T-helper 22 cell (primary cell): ENCODE measurements at places on chromosomes 13 and 19.

DNA sequence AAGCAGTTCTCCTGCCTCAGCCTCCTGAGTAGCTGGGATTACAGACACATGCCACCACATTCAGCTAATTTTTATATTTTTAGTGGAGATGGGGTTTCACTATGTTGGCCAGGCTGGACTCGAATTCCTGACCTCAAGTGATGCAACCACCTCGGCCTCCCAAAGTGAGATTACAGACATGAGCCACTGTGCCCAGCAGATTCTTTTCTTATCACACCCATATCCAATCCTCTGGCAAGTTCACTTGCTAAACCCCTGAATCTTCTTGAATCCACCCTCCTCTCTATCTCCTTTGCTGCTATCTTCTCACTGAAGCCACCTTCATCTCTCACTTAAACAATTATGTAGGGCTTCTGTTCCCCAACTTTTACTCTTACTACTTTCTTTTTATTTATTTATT is 17.5 kb downstream of the TMEM143 start:
- no peak for DNase-seq

GRCh38 chr13:73372666-73373627 is 314.1 kb downstream of the KLF5 start:
- DNase-seq = no peak

GRCh38 chr13:32639502-32640105 is 53.4 kb downstream of the PDS5B start:
- peak; percentile 16 for DNase-seq

DNA sequence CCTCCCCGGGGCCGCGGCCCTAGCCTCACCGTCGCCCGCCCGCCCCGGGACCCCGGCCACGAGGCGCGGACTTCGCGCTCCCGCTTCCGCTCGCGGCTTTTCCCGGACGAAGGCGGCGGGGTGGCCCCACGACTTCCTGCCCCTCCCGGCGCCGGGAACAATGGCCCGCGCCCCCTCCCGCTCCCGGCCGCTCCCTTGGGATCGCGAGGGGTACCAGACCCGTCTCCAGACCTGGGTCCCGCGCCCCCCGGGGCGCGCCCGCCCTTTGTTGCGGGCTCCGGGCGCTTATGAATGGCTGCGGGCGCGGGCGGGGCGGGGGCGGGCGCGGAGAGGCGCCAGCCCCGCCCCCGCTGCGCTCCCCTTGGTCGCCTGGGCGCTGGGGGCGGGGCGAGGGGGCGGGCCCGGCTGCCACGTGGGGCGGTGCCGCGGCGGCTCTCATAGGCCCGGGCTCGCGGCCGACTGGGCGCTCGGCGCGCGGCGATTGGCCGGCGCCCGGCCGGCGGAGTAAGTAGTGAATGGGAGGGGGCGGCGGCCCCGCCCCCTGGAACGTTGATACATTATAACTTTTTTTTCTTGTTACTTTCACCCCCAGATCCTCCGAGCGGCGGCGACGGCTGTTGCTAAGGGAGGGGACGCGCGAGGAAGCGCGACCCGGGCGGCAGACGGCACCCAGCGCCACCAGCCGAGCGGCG is 1.1 kb downstream of the MIDN start:
- DNase-seq = peak; percentile 87

GRCh38 chr19:37303591-37304171 is 67.2 kb upstream of the ZNF527 start:
- DNase-seq = no peak

GRCh38 chr13:77728265-77729125 is 31.0 kb downstream of the SLAIN1 start:
- no peak for DNase-seq

- DNase-seq = no peak
Measured at GRCh38 chr19:46481947-46482346, 10.6 kb upstream of the PNMA8A start.

DNA sequence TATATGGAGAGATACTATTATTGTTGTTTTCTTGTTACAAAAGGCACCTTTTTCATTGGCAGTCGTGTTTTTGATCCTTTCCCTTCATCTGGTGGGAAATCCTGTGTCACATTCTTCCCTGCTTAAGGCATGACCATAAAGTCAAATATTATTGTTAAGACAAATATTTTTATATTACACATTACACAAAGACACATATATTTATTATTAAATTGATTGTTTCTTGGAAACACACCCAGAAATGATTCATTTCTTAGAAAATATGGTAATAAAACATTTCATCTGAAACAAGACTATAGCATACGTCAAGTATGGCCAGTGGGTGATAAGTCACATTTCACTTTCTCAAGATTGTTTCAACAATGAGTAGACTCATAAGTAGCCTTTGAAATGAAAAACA is 77.3 kb downstream of the KCTD12 start:
- DNase-seq = no peak

- DNase-seq = no peak
Measured at GRCh38 chr13:51825165-51825592, 19.8 kb downstream of the TMEM272 start.
